DMS79 treated with DMSO at 0.1 percent for 48 hours (cell line): ENCODE measurements at places on chromosomes 5 and 9.

DNA sequence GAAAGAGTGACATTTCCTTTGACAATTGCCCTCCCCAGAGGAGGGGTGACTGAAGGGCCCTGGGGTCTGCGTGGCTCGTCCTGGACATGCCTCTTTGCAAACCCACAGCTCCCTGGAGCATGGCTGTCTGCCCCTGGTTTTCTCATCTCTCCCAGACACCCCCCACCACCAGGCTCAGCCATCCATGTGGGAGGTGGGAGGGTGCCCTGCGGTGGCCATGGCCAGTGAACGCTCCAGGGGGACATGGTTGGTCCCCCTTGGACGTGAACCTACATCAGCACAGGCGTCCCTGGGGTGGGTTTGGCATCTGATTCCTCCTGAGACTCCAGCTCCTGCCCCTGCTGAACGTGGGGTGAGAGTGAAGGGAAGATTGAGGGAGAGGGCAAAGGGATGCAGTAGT is 67.7 kb upstream of the LMX1B start:
- no peak for DNase-seq

DNA sequence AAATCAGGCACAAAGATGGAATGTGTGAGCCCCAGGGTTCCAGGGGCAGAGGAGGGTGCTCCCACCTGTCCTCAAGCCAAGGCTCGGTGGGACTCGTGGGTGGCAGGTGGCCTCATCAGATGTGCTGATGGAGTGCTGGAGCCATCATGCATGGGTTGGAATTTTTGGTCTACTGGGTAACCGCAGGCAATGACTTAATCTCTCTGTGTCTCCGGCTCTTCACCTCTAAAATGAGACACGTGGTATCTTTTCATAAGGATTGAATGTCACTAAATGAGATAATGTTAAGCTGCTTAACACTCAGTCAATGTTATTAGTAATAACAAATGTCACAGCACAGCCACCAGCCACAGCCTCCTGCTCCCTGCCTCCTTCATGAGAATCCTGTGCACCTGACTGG is 245.5 kb downstream of the HSPA4 start:
- no peak for DNase-seq

DNA sequence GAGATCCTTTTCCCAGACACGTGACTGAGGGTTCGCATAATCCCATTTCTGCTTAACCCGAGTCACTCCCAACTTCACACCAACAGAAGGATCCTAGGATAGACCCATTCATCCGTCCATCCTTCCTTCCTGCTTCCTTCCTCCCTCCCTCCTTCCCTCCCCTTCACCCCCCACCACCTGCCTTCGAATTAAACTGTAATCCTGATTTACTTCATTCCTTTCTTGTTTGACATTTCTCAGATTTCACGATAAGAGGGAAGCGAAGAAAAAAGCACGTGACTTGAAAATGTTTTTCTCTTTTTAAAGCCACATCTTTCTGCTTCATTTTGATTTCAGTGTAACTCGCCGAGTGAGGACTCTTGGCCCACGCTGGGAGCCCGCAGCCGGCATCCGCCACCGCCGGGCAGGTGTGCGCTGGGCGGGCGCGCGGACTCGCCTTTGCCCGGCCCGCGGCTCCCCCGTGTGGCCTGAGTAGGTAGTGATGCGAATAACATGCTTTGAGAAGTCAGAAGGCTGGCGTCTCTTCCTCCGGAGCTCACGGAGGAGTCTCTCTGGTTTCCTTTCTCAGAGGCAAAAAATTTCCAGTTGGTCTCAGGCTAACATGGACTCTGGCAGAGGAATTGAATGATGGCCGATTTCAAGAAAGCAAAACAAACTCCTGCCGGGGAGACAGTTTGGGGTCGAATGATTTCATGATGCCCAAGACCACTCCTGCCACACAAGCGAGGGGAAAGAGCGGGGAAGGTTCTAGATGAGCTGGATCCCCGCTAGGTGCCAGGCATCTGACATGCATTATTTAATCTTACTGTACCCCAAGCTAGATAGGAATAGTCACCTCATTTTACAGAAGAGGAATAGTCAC is 117.7 kb downstream of the SLC12A2 start:
- DNase-seq, result peak; percentile 42

DNA sequence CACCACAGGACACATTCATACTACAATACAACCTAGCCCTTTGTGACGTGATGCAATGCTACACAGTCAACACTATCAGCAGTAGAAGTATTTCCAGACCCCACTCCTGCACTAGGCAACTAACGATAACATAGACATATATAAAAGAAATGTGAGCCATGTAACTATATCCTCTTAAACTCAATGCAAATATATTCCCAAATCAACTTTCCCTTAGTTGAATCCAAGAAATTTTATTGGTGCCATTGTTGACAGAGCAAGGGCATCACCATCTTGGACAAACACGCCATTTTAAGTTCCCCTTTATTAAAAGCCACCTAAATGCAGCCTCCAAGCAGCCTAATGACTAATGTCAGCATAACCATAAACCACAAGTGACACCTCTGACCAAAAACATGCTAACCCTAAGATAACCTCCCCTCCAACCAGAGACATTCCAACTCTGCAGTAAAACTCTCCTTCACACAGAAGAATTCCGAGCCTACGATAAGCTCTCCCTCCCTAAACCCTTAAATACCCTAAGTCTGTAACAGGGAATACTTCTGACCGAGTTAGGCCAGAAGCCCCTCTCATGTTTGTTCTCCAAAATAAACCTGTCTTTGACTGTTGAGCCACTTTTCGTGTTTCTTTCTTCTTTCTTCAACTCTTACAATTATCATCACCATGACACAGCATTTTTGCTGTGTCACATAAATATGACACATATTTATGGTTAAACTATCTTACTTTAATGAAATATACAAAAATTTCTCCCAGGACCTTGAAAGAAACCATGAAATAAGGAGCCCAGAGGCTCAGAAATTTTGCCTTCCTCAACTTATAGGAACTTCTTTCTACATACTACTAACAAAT is 1497.8 kb downstream of the EFNA5 start:
- DNase-seq, result no peak

DNA sequence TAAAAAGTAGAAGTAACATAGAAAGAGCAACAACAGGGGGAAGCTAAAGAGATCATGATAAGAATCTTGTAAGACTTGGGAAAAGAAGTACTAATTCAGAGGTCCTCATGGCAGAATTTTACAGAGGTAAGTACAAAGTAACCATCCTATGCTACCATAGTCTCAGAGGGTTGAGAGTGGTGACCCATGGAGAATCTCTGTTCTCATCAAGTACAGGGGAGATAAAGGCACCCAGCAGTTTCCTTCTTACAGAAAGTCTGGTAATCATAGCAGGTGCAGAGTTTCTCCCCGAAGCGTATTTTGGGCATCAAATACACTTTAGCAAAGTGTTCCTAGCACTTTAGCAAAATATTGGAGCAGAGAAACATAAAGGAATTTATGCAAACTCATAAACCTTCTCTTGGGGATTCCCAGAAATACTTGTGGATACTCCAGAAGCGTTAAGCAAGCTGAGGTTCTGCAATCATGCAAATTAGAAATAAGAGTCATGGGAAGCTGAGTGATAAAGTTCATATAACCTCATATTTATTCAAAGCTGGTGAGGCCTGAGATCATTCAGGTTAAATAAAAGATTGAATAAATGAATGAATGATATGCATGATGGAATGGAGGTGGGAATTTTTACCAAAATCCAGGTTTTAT is 101.0 kb upstream of the SMC2 start:
- no peak for DNase-seq

GRCh38 chr9:92173318-92173717 is 58.1 kb upstream of the SPTLC1 start:
- DNase-seq, result no peak

DNA sequence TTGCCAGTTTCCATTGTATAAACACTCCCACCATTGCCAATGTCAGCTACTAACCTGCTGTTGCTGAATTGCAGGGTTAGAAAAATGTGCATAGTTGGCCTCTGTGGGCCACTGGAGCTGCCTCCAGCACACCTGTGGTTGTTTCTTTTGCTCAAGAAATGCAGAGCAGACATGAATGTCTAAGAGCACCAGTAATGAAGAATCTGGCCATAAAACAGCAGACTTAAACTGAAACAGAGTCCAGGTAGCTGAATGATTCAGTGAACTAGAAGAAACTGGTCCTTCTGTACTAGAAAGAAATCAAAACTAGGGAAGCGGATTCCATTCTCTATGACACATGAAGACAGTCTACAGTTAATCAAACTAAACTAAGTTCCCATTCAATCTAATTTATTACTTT is 48.2 kb downstream of the NUDT12 start:
- DNase-seq, result no peak
